Ascending aorta (tissue), 2 donors: ENCODE measurements at places on chromosomes 12 and 14. TPM values are rescaled to one million over a fixed set of nuclear protein-coding genes. Genes with fewer than 3 reads are reported as not detected.

The BICD1 gene
- 33.8 TPM for total RNA-seq

The ASPG gene
- not detected for total RNA-seq

The SUOX gene
- 5.4 TPM for total RNA-seq

The MYF6 gene
- not detected for total RNA-seq

DNA sequence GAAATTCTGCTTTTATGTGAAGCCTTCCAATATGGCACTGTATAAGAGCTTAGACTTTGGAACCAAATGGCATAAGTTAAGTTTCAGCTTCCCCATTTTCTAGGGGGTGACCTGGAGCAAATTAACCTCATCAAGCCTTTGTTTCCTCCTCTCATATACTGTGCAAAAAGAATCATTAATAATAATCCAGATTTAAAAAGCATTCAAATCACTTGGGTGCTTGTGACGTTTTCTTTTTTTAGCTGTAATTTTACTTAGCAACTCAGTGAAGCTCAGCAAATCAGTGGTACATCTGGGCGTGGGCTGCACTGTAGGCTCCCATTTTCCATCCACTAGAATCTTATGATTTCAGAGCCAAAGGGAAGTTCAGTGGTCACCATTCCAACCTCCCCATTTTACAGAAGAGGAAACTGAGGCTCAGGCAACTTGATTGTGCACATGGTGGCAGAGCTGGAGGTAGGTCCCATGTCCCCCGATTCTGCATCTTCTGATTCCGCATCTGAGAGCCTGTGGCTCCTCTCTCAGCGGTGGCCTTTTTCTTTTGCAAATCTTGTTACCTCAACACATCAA lies 131.2 kb downstream of the SNAPC1 start:
- H3K4me1 ChIP-seq, result no peaks in the 10 kb centered on the region
- H3K4me3 ChIP-seq, result no peak overlapping the region
- DNase-seq, result no peak
- H3K27me3 ChIP-seq, result no peaks in the 10 kb centered on the region
- no peak overlapping the region for H3K27ac ChIP-seq

- no peaks in the 10 kb centered on the region for H3K36me3 ChIP-seq
- H3K27me3 ChIP-seq, result no peaks in the 10 kb centered on the region
- no peak overlapping the region for H3K4me3 ChIP-seq
- H3K4me1 ChIP-seq, result peaks cover 4% of the 10 kb centered on the region
- no peak for DNase-seq
Measured at GRCh38 chr12:71392521-71393145, 47.0 kb upstream of the LGR5 start.

DNA sequence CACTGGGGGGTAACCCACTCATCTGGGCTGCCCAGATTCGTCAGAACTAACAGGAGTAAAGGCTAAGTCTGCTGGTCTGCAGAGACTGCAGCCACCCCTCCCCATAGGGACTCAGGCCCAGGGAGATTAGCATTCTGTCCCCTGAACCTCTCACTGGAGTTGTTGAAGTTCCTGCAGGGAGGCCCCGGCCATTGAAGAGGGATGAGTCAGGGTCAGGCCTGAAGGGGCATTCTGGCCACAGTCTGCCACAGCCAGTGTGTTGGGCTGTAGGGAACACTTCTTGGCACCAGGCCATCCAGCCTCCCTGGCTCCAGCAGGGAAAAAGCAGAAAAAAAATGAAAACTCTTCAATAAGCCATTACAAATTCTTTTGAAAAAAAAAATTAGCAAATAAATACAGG lies 35.3 kb downstream of the KLRK1 start:
- no peaks in the 10 kb centered on the region for H3K36me3 ChIP-seq
- H3K4me1 ChIP-seq, result no peaks in the 10 kb centered on the region
- H3K27me3 ChIP-seq, result no peaks in the 10 kb centered on the region
- no peak overlapping the region for H3K27ac ChIP-seq
- DNase-seq, result no peak
- H3K4me3 ChIP-seq, result no peak overlapping the region

- DNase-seq, result no peak
- no peaks in the 10 kb centered on the region for H3K4me1 ChIP-seq
- no peak overlapping the region for H3K4me3 ChIP-seq
Measured at GRCh38 chr12:104930388-104931326, 27.4 kb downstream of the SLC41A2 start.

- no peak overlapping the region for H3K4me3 ChIP-seq
- DNase-seq, result no peak
- no peaks in the 10 kb centered on the region for H3K36me3 ChIP-seq
- no peaks in the 10 kb centered on the region for H3K27me3 ChIP-seq
- H3K27ac ChIP-seq, result no peak overlapping the region
- peaks cover 10% of the 10 kb centered on the region for H3K4me1 ChIP-seq
Measured at GRCh38 chr14:100212476-100213333, 26.2 kb upstream of the YY1 start.

DNA sequence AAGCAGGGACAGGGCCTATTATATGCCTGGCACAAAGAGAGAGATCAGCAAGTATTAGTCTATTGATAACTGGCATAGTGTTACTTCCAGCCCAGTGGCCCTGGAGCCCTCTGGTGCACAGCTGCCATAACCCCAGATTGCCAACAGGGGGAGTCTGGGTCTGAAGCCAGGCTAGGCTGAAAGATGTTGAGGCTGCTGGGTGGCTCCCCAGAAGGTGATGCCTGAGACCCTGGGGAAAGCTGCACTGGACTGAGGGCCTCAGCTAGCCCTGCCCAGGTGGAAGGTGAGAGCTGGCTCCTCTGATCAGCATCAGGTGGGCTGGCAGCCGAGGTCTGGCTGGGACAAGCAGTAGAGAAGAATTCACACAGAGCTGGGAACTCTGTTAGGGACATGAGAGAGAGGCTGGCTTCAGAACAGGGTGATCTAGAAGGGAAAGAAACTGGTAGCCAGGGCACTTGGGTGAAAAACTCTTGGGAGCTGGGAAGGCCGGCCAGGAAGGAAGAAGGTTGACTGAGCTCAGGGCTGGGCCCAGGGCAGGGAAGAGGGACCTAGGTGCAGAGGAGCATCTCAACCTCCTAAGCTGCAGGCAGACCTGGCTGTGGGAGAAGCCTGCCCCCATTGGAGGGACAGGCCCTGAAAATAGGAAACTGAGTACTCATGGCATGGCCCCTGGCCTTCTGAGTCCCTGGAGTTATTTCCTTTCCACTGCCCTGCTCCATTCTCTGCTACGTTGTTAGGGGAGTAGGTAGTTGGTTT lies 3.9 kb downstream of the GZMH start:
- no peaks in the 10 kb centered on the region for H3K27me3 ChIP-seq
- H3K4me1 ChIP-seq, result no peaks in the 10 kb centered on the region
- no peak overlapping the region for H3K4me3 ChIP-seq
- no peak overlapping the region for H3K27ac ChIP-seq
- no peak for DNase-seq

- H3K36me3 ChIP-seq, result no peaks in the 10 kb centered on the region
- H3K27ac ChIP-seq, result no peak overlapping the region
- DNase-seq, result no peak
- no peak overlapping the region for H3K4me3 ChIP-seq
Measured at GRCh38 chr14:94923786-94924185, 153.9 kb upstream of the GSC start.

GRCh38 chr12:110349096-110349495 lies 54.4 kb downstream of the ANAPC7 start:
- no peaks in the 10 kb centered on the region for H3K4me1 ChIP-seq
- H3K36me3 ChIP-seq, result peaks cover 71% of the 10 kb centered on the region
- H3K27ac ChIP-seq, result peak overlapping the region; percentile 24
- H3K4me3 ChIP-seq, result no peak overlapping the region
- H3K27me3 ChIP-seq, result no peaks in the 10 kb centered on the region
- DNase-seq, result no peak

GRCh38 chr12:76250256-76250655 lies 98.0 kb downstream of the BBS10 start:
- DNase-seq, result no peak
- H3K4me1 ChIP-seq, result no peaks in the 10 kb centered on the region
- no peaks in the 10 kb centered on the region for H3K27me3 ChIP-seq

GRCh38 chr12:19561411-19561961 lies 122.2 kb downstream of the AEBP2 start:
- no peak for DNase-seq
- H3K4me3 ChIP-seq, result no peak overlapping the region
- no peak overlapping the region for H3K27ac ChIP-seq
- H3K36me3 ChIP-seq, result no peaks in the 10 kb centered on the region
- no peaks in the 10 kb centered on the region for H3K4me1 ChIP-seq

DNA sequence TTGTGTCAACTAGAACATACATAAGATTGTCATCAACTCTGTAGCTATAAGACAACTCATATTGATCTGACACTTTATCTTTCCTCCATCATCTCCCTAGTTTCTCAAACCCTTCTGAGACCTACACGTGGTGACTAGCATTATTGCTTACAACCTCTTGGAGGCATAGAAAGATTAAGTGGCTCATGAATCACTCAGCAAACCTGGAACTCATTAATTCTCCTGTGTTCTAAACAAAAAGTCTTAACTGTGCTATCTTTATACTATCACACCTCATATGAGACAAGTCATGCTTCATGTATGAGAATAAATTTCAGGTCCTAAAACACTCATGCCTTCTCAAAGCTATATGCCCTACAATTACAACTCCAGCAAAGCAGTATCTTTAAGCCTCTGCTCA lies 408.6 kb upstream of the SYT1 start:
- DNase-seq, result no peak
- H3K4me3 ChIP-seq, result no peak overlapping the region
- H3K27ac ChIP-seq, result no peak overlapping the region
- no peaks in the 10 kb centered on the region for H3K4me1 ChIP-seq

GRCh38 chr12:75505706-75506312 lies 5.6 kb downstream of the KRR1 start:
- H3K36me3 ChIP-seq, result peaks cover 43% of the 10 kb centered on the region
- H3K4me1 ChIP-seq, result peaks cover 12% of the 10 kb centered on the region
- no peak overlapping the region for H3K4me3 ChIP-seq
